ENCODE measurements at places on chromosomes 5 and 9. TPM values are rescaled to one million over a fixed set of nuclear protein-coding genes. Genes with fewer than 3 reads are reported as not detected.
A peak's percentile ranks its signal among the peaks of the same experiment; 100 is the strongest.

TAF1L gene
- total RNA-seq = 0.04 TPM

KCNMB1 gene
- total RNA-seq = 0.17 TPM

EXOSC2 gene
- total RNA-seq = 80.3 TPM

- DNase-seq = peak; percentile 86
- peak overlapping the region; percentile 90 for H3K27ac ChIP-seq
- no peaks in the 10 kb centered on the region for H3K36me3 ChIP-seq
- H3K4me3 ChIP-seq = no peak overlapping the region
- peaks cover 18% of the 10 kb centered on the region for H3K4me1 ChIP-seq
Observed at GRCh38 chr5:119049824-119050449, 20.9 kb upstream of the DMXL1 start.

DNA sequence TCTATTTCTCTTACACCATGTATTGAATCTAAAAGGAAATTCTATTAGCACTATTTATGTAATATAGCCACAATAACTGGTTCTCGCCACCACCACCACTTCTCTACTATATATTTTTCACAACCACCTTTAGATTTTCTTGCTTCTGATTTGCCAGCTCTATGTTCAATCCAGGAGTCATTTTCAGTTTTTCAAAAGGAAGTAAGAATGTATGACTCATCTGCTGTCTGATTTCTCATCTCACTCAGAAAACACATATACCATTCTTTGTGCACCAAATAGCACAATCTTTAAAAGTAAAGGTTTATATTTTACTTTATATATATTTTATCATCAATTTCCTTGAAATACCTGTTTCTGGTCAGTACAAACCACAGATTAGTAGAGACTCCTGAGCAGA is 1127.5 kb downstream of the TAF11L14 start:
- no peaks in the 10 kb centered on the region for H3K36me3 ChIP-seq
- no peaks in the 10 kb centered on the region for H3K27me3 ChIP-seq
